ENCODE measurements at places on chromosomes 7 and 10.

DNA sequence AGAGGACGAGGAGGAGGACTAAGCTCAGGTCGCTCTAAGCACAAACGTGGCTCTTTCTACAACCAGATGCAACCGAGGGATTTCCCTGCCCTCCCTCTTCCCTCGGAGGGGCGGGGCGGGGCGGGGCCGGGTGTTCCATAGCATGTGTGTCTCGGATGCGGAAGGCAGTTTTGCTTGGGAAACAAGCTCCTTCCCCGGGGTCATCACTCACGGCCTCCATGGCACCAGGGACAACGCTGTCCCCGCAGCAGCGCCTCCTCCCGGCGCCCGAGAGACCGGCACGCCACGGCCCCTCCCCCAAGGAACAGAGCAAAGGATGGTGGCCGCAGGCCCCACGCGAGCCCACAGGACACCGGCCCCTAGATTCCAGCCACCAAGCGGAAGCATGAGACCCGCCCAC is 110.5 kb downstream of the PAXIP1 start:
- DNase-seq = no peak

- DNase-seq = no peak
These were observed 46.7 kb upstream of the TEX47 start for GRCh38 chr7:88842201-88842600.

DNA sequence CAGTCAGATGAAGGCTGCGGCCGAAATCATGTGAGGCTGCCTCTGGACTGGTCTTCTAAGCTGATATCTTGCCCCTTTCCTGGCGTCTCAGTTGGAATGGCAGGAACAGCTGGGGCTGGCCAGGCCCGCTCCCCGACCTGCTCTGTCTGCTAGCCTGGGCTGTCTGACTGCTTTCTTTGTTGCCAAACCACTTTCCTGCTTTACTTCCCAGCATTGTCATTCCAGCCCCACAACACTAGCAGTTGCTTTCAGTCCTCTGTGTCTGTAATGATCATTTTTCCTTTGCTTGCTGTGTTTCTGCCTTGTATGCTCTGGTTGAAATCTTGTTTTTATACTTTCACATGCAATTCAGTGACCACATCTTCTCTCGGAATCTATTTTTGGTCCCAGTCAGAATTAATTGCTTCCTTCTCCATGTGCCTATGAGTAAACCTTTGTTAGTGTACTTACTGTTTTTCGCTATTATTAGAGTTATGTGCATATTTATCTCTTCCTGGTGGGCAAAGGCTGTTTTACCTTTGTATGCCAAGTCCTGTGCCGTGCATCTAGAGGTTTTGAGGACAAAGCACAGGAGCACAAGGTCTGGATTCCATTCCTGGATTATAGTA is 21.6 kb downstream of the PRPF18 start:
- DNase-seq = no peak

GRCh38 chr10:117136391-117136975 is 1.6 kb downstream of the VAX1 start:
- no peak for DNase-seq

GRCh38 chr10:1851762-1852161 is 114.4 kb upstream of the ADARB2 start:
- no peak for DNase-seq

GRCh38 chr10:15588635-15589508 is 130.8 kb downstream of the ITGA8 start:
- no peak for DNase-seq

DNA sequence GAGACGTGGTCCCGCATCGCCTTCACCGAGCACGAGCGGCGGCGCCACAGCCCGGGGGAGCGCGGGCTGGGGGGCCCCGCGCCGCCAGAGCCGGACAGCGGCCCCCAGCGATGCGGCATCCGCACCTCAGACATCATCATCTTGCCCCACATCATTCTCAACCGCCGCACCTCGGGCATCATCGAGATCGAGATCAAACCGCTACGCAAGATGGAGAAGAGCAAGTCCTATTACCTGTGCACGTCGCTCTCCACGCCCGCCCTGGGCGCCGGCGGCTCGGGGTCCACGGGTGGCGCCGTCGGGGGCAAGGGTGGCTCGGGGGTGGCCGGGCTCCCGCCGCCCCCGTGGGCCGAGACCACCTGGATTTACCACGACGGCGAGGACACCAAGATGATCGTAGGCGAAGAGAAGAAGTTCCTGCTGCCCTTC is 737 bp downstream of the CNNM2 start:
- no peak for DNase-seq

DNA sequence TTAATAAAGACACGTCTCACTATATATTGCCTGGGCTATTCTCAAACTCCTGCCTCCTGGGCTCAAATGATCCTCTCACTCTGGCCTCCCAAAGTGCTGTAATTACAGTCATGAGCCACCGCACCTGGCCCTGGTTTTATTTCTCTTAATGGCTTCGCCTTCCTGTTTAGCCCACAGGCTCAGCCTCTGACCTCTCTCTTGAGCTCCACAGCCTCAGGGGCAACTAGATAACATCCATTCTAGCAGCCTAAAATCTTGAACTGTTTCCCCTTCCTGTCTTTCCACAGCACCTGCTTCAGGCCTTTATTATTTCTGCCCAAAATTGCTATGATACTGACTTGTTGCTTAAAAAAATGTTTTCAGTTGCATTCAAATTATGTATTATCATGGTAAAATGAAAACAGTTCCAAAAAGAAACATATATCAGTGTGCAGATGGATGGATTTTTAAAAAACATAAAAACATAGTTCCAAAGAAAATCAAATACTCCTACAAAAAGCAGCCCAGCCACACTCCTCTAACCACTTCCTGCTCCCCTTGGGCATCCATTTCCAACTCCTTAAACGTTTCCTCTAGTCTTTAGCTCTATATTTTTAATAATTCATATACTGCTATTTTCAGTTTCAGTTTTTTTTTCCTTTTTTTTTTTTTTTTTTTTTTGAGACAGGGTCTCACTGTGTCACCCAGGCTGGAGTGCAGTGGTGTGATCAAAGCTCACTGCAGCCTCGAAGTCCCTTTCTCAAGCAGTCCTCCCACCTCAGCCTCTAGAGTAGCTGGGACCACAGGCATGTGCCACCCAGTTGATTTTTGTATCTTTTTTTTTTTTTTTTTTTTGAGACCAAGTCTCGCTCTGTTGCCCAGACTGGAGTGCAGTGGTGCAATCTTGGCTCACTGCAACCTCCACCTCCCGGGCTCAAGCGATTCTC is 5.1 kb upstream of the BAZ1B start:
- no peak for DNase-seq

DNA sequence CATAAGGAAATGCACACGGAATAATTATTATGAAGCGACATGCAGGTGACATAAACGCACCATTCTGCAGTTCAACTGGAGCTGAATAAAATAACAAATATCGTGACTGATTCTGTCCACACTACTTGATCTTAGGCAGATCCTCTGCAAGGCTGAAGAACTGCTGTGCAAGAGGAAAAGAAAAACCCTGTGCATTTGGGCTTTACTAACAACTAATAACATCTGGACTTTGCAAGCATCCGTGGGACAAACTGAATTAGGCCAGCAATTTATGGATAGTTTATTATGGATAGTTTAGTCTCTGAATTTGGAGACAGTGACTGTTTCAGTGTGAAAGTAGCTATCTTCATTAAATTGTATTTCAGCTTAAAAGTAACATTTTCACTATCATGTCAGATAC is 309.4 kb downstream of the SFMBT2 start:
- no peak for DNase-seq

DNA sequence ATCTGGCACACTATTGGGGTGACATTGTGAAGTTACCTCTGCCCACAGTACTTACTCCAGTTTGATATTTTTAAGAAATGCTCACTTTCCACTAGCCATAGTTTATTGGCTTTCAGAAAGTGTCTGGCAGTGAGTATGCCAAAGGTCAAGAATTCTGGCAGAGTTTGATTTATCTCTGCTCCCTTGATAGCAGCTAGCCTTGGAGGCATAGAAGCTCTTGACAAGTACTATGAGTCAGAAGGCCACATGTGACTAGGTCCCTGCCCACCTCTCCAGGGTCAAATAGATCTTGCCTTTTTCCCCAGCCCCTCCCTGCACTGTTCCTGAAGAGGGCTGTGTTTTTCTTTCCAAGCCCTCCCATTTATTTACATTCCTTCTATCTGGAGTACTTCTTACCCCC is 202.2 kb downstream of the AUTS2 start:
- DNase-seq = no peak

DNA sequence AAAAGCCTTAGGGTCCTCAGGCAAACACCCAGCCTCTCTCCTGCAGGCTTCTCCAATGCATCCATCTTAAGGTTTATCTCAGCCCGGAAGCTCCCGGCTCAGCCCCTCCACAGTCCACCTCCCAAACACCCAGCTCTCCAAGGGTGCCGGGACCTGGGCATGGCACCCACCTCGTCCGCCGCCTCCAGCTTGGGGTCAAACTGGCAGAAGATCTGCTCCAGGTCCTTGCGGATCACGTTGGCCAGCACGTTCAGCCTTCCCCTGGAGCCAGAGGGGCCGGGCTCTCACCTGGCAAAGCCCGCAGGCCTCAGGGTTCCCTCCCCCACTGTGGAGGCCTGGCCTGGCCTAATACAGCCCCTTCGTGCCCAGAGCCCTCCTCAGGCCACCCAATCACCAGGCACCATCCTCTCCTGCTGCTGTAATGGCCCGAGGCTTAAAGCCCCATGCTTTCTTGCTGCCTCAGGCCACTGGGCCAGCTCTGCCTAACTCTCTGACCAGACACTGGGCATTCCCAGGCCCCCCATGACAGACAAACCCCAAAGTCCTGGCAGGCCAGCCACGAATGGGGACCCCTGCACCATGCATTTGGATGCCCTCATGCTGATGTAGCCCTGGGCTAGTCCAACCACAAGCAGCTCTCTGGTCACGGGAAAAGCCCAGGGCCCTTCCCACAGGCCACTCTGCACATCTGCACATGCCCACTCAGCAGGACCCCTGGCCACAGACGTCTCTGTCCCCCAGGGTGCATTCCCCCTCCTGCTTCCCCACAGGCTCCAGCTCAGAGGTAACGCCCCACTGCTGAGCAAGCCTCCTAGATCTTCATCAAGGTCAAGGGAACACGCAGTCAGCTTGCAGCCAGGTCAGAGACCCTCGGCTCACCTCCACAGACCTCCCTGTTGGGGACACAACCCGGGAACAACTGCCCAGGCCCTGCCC is 12.3 kb downstream of the OGDHL start:
- no peak for DNase-seq

GRCh38 chr7:19665399-19666008 is 43.3 kb downstream of the POLR1F start:
- DNase-seq = no peak

- DNase-seq = no peak
These were observed 96.5 kb downstream of the LRRC4 start for GRCh38 chr7:127934711-127935110.

DNA sequence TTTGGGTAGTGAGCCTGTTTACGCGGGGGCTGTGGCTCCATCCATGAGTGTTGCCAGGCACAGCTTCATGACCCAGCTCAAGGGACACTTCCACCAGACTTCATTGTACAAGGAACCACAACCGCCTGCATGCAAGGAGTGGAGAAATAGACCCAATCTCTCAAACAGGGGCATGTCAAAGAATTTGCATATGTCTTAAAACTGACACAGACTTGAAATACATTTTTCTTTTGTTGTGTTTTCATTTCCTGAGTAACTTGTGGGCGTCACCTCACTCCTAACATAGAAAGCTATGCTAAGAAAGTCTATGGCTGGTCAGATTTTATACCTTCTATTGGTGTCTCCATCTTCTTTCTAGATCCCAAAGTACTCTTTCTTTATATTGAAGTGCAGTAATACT is 266.2 kb upstream of the RNF32 start:
- no peak for DNase-seq

DNA sequence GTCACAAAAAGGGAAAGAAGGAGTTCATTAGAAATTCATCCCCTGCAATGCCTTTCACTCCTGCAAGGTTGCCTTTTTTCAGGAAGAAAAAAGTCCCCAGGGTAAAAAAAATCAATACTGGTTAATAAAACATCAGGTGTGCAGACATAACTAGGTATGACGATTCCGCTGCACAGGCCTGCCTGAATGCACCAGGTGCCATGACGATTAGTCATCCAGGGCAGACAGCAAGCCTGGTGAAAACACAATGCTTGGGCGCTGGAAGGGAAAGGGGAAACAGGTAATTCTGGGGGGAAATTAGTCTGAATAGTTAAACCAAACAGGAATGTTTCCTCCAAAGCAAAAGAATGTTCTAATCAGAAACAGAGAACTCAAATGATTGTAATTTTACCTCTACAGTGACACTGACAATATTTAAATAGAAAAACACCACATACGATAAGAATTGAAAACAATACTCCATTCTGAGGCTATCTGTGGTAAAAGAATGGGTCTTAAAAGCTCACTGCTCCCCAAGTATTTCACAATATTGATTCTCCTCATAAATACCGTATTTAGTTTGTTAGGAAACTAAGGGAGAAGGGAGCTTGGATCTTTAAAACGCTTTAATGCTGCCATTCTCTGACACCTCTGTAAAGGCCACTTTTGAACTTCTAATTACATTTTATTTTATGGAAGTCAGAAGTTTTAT is 45.2 kb downstream of the VPS41 start:
- DNase-seq = no peak

- no peak for DNase-seq
These were observed 27.8 kb upstream of the NUB1 start for GRCh38 chr7:151313857-151314256.

- no peak for DNase-seq
These were observed 103.7 kb downstream of the MKI67 start for GRCh38 chr10:128022261-128023196.

- no peak for DNase-seq
These were observed 87.2 kb upstream of the A1CF start for GRCh38 chr10:50972591-50972990.

DNA sequence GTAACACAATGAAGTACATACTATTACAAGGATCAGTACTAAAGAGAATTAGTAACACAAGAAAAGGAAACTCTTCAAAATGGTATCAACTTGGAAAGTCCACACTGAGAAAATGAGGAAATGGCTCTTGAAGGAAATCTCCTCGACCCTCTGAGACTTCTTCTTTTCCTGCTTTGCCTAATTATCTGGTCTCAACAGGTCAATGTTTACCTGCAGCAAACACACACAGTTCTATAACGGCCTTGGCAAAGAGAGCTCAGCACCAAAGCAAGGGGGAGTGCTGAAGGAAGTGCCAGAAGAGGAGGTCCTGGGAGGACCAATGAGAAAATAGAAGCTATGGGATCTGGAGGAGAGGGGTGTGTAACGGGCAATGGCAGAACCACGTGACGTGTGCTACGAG is 21.9 kb downstream of the CHCHD3 start:
- DNase-seq = no peak

DNA sequence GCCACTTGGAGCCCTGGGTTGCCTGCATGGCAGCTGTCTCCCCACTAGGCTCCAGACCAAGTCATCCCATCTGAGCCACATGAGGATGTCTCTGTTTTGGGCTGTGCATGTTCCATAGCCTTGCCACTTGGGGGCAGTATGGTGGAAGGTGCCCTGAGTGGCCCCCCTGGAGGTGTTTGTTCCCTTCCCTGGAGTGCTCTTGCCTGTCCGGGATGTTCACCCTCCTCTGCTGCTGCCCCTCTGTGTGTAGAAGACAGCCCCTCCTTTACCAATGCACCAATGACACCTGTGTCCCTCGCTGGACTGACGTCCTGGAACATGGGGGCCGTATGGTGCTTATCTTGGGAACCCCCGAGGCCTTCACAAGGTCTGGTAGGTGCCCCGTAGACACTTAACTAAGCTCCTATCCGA is 100.2 kb downstream of the ACTR3B start:
- no peak for DNase-seq
